Heart right ventricle (tissue), 16 donors: ENCODE measurements at places on chromosomes 2 and 18. TPM values are rescaled to one million over a fixed set of nuclear protein-coding genes. Genes with fewer than 3 reads are reported as not detected.

The SLC9A4 gene
- total RNA-seq, result not detected

The RESP18 gene
- total RNA-seq, result not detected

DNA sequence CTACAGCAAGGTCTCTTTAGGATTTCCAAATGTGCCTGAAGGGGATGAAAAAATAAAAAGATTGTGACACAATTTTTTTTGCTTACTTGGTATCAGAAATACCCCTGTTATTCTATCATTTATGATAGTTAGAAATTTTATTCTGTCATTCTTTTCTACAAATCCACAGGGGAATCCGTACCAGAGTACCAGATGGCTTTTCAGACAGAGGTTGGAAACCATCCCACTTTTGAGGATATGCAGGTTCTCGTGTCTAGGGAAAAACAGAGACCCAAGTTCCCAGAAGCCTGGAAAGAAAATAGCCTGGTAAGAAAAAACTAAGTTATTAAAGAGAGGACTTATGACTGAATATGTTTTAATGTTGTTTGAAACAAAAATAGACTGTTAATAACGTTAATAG is 92.6 kb upstream of the FAM117B start:
- H3K27me3 ChIP-seq, result no peaks in the 10 kb centered on the region
- H3K4me1 ChIP-seq, result peaks cover 11% of the 10 kb centered on the region
- DNase-seq, result no peak
- H3K4me3 ChIP-seq, result no peak overlapping the region

DNA sequence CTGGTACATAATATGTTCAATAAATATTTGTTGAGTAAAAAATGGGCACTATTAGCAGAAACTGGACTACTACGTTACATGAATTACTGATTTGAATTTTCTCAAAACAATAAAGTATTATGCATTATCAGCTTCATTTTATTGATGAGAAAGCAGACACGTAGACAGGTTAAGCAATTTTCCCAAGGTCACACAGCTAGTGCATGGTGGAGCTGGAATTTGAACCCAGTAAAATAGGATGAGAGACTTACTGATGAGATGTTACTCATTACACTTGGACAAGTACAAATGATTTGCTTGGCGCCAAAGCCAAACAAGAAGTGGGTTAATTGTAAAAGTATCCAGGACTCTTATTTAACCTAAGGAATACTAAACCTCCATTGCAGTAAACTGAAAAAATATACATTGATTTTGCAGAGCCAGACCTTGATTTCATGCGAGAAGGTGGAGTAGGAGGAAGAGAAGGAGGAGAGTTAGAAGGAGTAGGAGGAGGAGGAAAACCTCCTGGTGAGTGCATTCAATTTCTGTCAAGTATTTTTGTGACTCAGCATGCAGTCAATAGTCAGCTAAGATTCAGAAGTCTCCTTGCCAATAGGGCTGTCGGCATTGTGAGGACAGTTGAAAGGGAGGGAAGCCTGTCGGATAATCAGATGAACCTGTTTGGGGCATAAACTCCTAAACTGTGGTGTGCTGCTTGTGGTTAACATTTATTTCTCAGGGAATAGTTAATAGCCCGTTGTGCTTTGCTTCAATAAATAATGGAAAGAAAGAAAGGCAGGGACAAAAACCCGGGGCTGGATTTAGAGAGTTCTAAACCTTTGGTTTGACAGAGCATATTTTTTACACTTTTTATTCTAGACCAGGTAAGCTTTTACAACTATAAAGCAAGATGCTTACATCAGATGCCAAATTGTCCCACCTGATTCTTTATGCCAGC is 77.0 kb upstream of the TACR1 start:
- no peak overlapping the region for H3K27ac ChIP-seq
- no peak overlapping the region for H3K4me3 ChIP-seq
- no peaks in the 10 kb centered on the region for H3K27me3 ChIP-seq
- DNase-seq, result no peak
- no peaks in the 10 kb centered on the region for H3K4me1 ChIP-seq
- no peaks in the 10 kb centered on the region for H3K36me3 ChIP-seq

DNA sequence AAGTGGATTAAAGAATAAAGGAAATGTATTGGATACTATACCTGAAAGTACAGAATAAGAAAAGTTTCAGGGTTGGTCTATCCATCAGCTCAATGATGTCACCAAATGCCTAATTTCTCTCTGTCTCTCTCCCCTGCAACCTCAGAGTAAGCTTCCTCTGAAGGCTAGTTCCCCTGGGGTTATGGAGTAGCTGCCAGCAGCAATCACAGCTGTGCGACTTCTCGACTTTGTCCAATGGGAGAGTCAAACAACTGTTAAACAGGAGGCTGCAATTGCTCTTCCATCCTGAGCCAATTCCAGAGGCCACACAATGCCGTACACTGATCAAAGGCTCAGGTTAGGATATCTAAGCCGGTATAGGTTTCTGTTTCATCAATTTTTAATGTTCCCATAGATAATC is 95.3 kb upstream of the FANCL start:
- no peaks in the 10 kb centered on the region for H3K27me3 ChIP-seq
- no peaks in the 10 kb centered on the region for H3K36me3 ChIP-seq
- H3K4me1 ChIP-seq, result no peaks in the 10 kb centered on the region
- H3K4me3 ChIP-seq, result no peak overlapping the region

DNA sequence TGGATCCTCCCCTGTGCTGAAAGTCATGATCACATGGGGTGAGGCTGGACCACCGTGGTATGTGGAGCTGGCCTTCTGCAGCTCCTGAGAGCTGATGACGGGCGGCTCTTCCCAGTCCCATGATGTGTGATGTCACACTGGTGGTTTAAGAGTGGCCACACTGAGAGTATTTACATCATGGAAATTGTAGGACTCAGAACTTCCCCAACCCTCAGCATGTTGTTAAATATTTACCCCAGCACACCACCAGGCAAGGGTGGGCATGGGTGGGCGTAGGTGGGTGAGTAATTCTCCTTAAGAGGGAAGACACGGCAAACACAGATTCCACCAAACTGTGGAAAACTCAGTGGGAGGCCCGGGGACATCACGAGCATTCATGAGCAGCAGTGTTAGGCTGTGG is 106.8 kb downstream of the ALPK2 start:
- no peaks in the 10 kb centered on the region for H3K27me3 ChIP-seq
- no peaks in the 10 kb centered on the region for H3K4me1 ChIP-seq
- no peaks in the 10 kb centered on the region for H3K36me3 ChIP-seq
- H3K27ac ChIP-seq, result no peak overlapping the region
- DNase-seq, result no peak

GRCh38 chr18:43396266-43396665 is 119.0 kb upstream of the SYT4 start:
- no peaks in the 10 kb centered on the region for H3K36me3 ChIP-seq
- H3K27ac ChIP-seq, result no peak overlapping the region
- H3K27me3 ChIP-seq, result no peaks in the 10 kb centered on the region
- no peaks in the 10 kb centered on the region for H3K4me1 ChIP-seq
- no peak for DNase-seq

- no peaks in the 10 kb centered on the region for H3K27me3 ChIP-seq
- DNase-seq, result no peak
- no peak overlapping the region for H3K27ac ChIP-seq
- H3K4me3 ChIP-seq, result no peak overlapping the region
- H3K4me1 ChIP-seq, result no peaks in the 10 kb centered on the region
These were observed 68.6 kb downstream of the ZBTB7C start for GRCh38 chr18:48340560-48340959.

DNA sequence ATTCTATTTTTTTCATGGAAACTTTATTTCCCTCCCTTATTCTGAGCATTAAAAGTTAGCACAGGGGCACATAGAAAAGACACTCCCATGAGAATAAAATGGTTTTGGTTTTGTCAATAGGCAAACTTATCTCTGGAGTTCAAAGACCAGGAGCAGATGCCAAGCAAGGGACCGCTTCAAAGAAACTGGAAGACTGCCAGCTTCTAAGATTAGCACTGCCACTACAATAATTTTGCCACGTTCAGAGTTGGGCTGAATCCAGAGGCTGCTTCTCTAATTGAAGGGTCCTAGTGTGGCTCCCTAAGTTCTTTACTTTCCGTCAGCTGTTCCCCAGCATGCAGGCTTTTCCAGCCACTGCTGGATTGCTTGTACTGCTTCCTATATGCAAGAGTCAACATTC is 681.0 kb upstream of the GCFC2 start:
- DNase-seq, result no peak
- H3K36me3 ChIP-seq, result no peaks in the 10 kb centered on the region
- H3K4me1 ChIP-seq, result no peaks in the 10 kb centered on the region
- H3K27me3 ChIP-seq, result no peaks in the 10 kb centered on the region

DNA sequence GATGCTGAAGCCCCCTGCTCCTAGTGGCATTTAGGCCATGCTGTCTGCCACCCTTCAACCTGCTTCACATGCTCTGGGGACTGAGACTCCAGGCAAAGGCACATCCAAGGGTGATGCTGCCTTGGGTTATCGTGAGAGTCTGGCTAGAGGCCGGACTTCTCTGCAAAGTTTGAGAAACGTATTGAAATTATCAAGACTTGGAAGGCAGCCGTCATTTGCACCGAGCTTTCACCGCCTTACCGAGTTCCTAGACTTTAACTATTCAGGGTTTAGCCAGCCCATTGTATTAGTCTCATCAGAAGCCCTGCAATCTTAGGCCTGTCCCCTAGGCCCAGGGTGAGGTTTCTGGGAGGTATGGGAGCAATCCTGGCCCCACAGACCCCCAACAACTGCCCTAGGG is 34.0 kb downstream of the RDH14 start:
- peak overlapping the region; percentile 84 for H3K27ac ChIP-seq
- H3K36me3 ChIP-seq, result no peaks in the 10 kb centered on the region
- peaks cover 5% of the 10 kb centered on the region for H3K4me1 ChIP-seq
- no peak for DNase-seq
